ENCODE measurements at places on chromosomes 5 and 9.
A peak's percentile ranks its signal among the peaks of the same experiment; 100 is the strongest.

DNA sequence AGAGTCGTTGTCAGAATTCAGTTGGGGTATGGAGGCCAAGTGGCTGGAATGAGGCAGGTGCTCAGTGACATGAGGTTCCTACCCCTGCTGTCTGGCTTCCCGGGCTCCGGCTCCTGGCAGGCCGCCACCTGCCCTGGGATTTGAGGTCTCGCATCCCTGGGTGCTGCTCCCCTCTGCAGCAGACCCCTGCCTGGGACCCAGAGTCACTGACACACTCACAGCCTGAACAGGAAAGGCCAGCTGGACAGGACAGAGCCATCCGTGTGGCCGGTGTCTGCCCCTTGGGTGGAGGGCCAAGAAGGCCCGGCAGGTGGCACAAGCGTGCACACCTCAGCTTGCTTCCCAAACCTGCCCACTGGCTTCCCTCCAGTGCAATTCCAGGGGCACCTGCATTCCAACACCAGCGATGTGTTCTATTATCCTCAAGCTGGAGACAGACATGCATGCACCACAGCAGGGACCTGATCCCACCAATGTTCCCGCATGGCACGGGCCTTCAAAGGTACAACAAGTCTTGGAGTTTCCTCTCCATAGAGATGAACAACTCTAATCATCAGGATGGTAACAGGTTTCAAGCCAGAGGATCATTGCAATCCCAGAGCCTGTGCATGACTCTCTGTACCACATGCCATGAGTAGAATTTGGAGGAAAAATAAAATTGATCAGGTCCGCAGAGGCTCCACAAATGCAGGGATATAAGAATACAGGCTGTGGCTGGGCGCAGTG is 45.6 kb upstream of the RNF130 start:
- H3K36me3 ChIP-seq = no peaks in the 10 kb centered on the region
- H3K27ac ChIP-seq = no peak overlapping the region
- no peaks in the 10 kb centered on the region for H3K4me1 ChIP-seq
- H3K27me3 ChIP-seq = peaks cover 6% of the 10 kb centered on the region

DNA sequence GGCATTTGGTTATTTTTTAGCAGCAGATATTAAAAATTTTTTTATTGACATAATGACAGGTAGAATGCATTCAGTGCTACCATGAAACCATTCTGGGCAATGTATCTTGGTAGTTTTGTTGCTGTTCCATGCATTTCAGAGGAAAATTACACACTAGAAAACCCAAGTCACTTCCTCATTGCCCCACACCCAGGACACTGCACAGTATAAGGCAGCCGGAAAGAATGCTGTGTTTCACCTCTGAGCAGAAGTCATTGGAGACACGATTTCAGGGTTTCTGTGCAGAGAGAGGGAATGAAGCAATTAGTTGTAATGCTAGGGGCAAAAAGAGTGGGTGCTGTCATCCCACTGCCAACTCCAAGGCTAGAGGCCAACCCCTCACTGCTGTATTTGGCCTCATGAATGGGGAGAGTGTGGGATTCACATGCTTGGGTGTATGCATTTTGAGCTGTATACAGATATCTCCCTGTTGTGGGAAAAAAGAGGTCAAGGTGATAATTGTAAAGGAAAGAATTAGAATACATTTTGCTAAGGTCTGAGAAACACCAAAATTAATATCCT is 290.5 kb downstream of the BNC2 start:
- no peak overlapping the region for H3K27ac ChIP-seq
- no peak overlapping the region for H3K4me3 ChIP-seq
- no peaks in the 10 kb centered on the region for H3K27me3 ChIP-seq
- H3K4me1 ChIP-seq = peaks cover 50% of the 10 kb centered on the region

GRCh38 chr9:126428534-126429175 is 102.0 kb downstream of the MVB12B start:
- no peak for DNase-seq
- H3K27me3 ChIP-seq = no peaks in the 10 kb centered on the region
- H3K27ac ChIP-seq = peak overlapping the region; percentile 19
- H3K36me3 ChIP-seq = peaks cover 20% of the 10 kb centered on the region

GRCh38 chr5:62134811-62135210 is 171.2 kb upstream of the KIF2A start:
- peaks cover 4% of the 10 kb centered on the region for H3K4me1 ChIP-seq
- no peak overlapping the region for H3K4me3 ChIP-seq
- H3K36me3 ChIP-seq = no peaks in the 10 kb centered on the region
- H3K27ac ChIP-seq = no peak overlapping the region

DNA sequence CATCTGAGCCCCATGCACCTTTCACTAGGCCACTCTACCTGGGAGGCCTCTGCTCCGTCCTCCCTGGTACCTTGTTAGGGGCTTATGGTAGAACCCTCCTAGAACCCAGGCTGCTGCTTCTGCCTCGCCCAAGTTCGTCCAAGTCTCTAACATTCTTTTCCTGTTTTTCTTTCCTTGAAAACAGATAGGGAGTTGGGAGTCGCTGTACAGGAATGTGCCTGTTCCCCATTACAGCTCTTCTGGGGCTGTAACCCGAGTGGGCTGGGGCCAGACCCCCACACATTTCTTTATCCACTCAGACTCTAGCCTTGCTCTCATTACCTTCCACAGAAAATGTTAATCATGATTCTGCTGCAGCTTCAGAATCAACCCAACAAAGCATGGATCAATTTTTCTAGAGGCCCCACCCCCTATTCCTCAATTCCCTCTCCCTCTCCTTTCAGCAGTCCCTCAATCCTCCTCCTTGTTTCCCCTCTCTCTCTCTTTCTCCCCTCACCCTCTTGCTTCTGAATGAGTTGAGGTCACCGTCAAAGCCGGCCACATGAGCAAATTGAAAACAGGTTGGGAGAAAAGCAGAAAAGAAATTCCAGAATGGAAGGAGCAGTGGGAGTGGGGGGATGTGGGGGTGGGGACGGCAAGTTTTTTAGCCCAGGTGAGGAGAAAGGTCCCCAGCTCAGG is 193.8 kb upstream of the TRIM32 start:
- no peak for DNase-seq
- no peaks in the 10 kb centered on the region for H3K36me3 ChIP-seq
- H3K27me3 ChIP-seq = no peaks in the 10 kb centered on the region
- peaks cover 21% of the 10 kb centered on the region for H3K4me1 ChIP-seq
- H3K4me3 ChIP-seq = no peak overlapping the region

GRCh38 chr5:172642486-172642885 is 1.4 kb downstream of the NEURL1B start:
- peaks cover 22% of the 10 kb centered on the region for H3K4me1 ChIP-seq
- DNase-seq = no peak
- H3K27ac ChIP-seq = no peak overlapping the region
- peak overlapping the region; percentile 64 for H3K4me3 ChIP-seq
- no peaks in the 10 kb centered on the region for H3K36me3 ChIP-seq

DNA sequence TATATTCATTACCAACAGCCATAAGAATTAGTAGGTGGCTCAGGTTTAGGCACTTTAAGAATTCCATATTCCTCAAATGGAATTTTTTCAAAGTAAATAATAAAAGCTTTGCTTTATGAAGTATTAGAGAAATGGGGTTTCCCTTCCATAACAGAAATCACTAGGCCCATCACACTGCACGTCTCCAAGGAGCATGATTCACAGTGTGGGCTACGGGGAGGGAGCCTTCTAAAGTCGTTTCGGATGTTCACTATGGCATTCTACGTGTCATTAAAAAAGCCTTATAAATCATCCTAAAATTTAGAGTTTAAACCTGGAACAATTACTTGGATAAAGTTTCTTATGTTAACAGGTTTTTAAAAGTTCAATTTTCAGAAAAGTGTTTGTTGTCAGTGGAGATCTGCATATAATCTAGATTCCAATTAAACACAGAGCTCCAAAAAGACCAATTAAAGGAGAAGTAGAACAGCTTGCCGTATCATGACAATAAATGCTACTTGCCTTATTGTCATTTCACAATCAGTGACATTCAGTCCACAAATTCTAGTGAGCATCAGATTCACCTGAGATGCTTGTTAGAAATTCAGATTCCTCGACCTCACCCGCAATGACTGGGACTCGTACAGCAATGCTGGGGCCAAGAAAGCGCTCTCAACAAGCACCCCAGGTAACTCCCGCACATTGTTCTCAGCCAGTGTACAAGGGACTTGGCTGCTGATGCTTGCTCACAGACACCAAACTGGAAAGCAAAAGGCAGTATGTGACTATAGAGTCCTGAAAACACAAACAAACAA is 115.7 kb downstream of the NFIB start:
- no peaks in the 10 kb centered on the region for H3K36me3 ChIP-seq
- H3K27ac ChIP-seq = no peak overlapping the region
- H3K27me3 ChIP-seq = no peaks in the 10 kb centered on the region
- H3K4me1 ChIP-seq = peaks cover 42% of the 10 kb centered on the region

GRCh38 chr9:77018058-77018968 is 1.1 kb upstream of the FOXB2 start:
- DNase-seq = no peak
- H3K4me1 ChIP-seq = peaks cover 34% of the 10 kb centered on the region
- peak overlapping the region; percentile 60 for H3K4me3 ChIP-seq
- H3K27me3 ChIP-seq = peaks cover 80% of the 10 kb centered on the region

GRCh38 chr9:132937463-132937901 is 6.9 kb downstream of the TSC1 start:
- H3K36me3 ChIP-seq = peaks cover 5% of the 10 kb centered on the region
- H3K4me1 ChIP-seq = peaks cover 6% of the 10 kb centered on the region
- H3K27ac ChIP-seq = no peak overlapping the region
- DNase-seq = no peak
- no peaks in the 10 kb centered on the region for H3K27me3 ChIP-seq
- H3K4me3 ChIP-seq = no peak overlapping the region

DNA sequence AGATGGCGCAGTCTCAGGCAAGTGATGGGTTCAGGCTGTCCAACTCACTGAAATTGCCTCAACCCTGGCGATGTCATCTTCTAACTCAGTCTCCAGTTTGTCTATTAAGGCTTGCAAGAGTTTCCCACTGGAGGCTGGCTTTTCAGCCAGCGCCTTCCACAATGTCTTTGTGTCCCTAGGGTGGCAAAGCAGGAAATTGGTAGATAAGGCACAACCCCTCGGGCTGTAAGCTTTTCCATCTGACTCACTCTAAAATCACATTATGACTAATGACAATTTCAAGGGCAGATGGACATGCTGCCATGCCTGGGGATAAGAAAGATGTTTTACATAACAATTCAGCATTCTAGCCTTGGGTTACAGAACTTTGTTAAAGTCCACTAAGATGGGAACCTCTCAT is 61.9 kb downstream of the MROH2B start:
- H3K27me3 ChIP-seq = peaks cover 2% of the 10 kb centered on the region
- H3K36me3 ChIP-seq = no peaks in the 10 kb centered on the region
- no peaks in the 10 kb centered on the region for H3K4me1 ChIP-seq
- H3K4me3 ChIP-seq = no peak overlapping the region
- H3K27ac ChIP-seq = no peak overlapping the region
- DNase-seq = no peak

GRCh38 chr5:157085930-157086329 is 22.9 kb downstream of the HAVCR2 start:
- DNase-seq = no peak
- H3K27me3 ChIP-seq = peaks cover 2% of the 10 kb centered on the region
- no peak overlapping the region for H3K4me3 ChIP-seq
- H3K27ac ChIP-seq = no peak overlapping the region
- no peaks in the 10 kb centered on the region for H3K36me3 ChIP-seq

DNA sequence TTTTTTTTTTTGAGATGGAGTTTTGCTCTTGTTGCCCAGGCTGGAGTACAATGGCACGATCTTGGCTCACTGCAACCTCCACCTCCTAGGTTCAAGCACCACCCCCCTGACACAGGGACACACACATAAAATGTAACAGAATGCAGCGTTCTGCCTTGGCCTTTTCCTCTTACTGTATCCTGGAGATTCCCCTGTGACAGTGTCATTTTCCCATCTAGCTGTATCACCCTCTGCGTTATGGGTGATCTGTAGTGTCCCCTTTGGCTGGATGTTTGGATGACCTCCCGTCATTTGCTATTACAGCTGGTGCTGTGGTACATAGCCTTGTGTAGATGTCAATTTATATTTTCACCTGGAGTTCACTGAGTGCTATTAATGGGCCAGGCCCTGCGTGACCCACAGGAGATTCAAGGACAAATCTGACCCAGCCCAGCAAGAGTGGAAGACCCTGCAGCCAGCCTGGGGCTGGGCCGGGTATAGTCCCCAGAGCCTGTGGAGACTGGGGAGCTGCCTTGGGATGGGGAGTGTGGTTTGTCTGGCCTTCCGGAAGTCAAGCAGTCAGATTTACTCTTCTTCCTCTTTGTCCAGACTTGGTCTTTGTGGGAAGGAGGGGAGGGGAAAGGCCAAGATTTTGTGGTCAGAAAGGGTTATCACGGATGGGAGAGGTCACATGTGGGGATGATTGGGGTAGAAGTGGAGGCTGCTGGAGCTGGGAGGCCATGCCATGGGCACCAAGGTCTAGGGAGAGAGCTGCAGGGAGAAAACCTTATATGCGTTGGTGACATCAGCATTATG is 43.6 kb downstream of the ERGIC1 start:
- no peaks in the 10 kb centered on the region for H3K27me3 ChIP-seq
- H3K4me1 ChIP-seq = peaks cover 46% of the 10 kb centered on the region
- H3K36me3 ChIP-seq = peaks cover 3% of the 10 kb centered on the region

DNA sequence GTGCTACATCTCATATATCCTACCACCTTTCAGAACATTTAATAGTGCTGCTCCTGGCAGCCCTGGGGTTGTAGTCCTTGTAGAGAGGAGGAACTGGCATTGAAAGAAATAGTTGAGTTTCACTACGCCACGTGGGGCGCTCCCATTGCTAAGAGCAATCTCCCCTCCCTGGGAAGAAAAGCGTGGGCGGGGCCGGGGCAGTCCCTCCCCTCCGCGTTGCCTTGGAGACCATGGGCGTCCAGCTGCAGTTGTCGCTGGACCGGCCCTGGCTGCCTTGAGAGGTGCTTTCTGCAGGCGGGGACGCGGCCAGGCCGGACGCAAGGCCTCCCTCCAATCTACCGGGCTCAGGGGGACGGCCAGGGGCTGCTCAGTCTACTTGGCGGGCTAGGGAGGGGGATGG is 368 bp upstream of the CCDC180 start:
- H3K4me1 ChIP-seq = peaks cover 10% of the 10 kb centered on the region
- H3K27ac ChIP-seq = no peak overlapping the region
- no peak for DNase-seq
- H3K36me3 ChIP-seq = peaks cover 2% of the 10 kb centered on the region

DNA sequence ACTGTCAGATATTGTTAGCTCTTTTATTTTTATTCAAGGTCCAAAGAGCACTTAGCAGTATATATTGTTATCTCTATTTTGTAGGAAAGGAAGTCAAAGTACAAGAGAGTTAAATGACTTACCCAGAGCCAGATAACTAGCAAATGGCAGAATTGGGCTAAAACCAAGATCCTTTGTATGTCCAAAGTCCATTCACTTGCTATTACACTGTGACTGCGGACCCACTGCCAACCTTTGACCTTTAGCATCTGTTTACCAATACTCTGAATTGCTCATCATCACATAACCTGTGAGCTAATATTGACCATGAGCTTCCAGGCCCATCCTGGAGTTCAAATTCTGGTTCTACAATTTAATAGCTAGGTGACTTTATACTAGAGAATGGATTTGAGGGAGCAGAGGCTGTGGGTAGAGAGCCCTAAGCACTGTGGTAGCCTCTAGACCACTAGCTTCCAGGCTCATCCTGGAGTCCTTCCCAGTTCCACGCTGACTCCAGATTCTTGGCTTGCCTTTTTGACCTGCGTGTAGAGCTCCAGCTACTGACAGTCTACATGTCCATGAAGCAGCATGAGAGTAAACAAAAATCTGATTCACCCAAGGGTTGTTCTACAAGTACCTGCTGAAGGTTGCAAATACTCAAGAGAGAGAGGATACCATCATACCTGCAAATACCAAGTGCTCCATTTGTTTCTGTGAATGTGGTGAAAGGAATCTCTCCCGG is 424.0 kb downstream of the SH3GL2 start:
- H3K4me3 ChIP-seq = no peak overlapping the region
- H3K36me3 ChIP-seq = no peaks in the 10 kb centered on the region
- no peak overlapping the region for H3K27ac ChIP-seq
- DNase-seq = no peak
- no peaks in the 10 kb centered on the region for H3K4me1 ChIP-seq

GRCh38 chr9:20379804-20380225 is 242.5 kb downstream of the MLLT3 start:
- H3K36me3 ChIP-seq = no peaks in the 10 kb centered on the region
- H3K27ac ChIP-seq = no peak overlapping the region
- peaks cover 15% of the 10 kb centered on the region for H3K4me1 ChIP-seq
- no peak for DNase-seq
- H3K4me3 ChIP-seq = no peak overlapping the region

Data from chondrocyte (in vitro differentiated cells).